ENCODE measurements at places on chromosomes 16 and 17. TPM values are rescaled to one million over a fixed set of nuclear protein-coding genes. Genes with fewer than 3 reads are reported as not detected.
A peak's percentile ranks its signal among the peaks of the same experiment; 100 is the strongest.

DNA sequence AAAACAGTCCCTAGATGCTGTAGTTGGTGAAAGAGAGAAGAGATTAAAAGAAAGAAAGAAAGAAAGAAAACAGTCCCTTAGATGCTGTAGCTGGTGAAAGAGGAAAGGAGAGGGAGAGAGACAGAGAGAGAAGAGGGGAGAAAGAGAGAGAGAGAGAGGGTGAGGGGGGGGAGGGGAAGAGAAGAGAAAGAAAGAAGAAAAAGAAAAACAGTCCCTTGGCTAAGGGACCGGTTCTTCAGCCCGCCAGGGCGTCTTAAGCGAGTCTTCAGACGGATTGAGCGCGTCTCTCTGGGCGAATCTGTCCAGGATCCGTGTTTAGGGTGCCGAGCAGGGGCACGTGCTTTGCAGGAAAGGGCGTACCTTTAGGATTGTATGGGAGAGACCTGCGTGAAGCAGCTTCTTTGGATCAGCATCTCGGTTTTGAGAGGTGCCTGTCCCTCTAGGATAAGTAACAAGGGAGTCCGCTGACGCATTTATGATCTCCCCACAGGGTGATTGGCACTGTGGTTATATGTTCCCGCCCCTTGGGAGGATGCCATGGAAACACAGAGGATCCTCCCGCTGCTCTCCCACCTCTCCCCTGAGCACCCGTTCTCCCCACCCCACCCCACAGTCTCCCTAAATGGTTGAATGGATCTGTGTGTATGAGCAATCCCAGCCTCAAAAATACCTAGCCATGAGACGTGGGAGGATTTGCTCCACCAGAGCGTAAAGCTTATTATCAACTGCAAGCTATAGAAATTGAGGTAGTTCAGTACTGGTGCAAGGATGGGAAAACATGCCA is 16.7 kb downstream of the GNGT2 start:
- peak; percentile 51 for DNase-seq

Gene ZMYND15
- polyA plus RNA-seq, result 0.14 TPM

- DNase-seq, result no peak
These were observed 422.9 kb downstream of the WWOX start for GRCh38 chr16:78522327-78522726.

DNA sequence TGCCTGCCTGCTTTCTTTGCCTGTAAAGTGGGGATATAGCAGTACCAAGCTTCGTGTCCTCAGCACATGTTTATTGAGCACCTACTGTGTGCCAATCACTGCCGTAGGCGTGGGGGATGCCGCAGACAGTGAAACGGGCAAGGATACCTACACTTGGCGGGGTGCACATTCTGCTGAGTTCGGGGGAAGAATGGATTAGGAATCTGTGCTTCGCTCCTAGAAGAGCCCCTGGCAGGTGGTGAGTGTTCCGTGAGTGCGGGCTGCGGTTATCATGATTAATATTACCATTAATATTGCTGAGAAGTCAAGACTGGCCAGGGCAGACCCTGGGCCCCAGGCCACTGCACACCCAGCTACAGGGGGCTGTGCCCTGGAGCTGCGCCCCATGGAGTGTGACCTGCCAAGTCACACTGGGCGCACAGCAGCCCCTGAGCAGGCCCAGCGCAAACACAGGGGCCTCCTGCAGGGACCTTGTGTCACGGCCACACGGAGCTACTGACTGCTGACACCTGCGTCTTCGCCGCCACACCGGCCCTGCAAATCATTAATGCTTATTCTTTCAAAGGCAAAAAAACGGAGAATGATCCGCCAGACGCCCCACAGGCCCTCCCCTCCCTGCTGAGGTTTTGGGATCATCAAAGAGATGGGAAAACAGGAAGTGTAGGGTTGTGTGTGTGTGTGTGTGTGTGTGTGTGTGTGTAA is 213.4 kb upstream of the GSE1 start:
- DNase-seq, result no peak

GRCh38 chr17:28326114-28326513 is 7.1 kb downstream of the TMEM97 start:
- no peak for DNase-seq

GRCh38 chr16:51393381-51394005 is 242.4 kb upstream of the SALL1 start:
- peak; percentile 51 for DNase-seq

DNA sequence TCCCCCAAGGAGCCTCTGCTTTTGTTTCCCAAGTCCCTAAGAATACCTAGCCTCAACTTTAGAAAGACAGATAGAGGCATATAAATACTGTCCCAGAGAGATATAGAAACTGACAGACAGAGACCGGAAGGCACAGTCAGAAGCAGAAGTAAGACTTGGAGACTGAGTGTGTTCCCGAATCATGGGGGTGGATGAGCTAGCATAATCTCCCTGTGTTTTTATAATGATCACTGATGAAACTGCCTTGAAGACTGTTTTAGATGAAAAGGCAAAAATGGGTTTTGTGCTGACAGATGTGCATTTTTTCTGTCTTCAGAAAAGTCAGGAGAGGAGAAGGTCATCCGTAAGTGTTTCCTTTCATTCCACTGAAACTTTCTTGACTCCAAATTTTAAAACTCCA is 8.3 kb upstream of the PSMD3 start:
- DNase-seq, result peak; percentile 35

GRCh38 chr16:68526143-68526781 is 12.8 kb upstream of the ZFP90 start:
- DNase-seq, result no peak

- no peak for DNase-seq
These were observed 35.6 kb downstream of the PRKCA start for GRCh38 chr17:66337866-66338485.

GRCh38 chr16:67641779-67642708 is 2.9 kb upstream of the CARMIL2 start:
- DNase-seq, result peak; percentile 33

DNA sequence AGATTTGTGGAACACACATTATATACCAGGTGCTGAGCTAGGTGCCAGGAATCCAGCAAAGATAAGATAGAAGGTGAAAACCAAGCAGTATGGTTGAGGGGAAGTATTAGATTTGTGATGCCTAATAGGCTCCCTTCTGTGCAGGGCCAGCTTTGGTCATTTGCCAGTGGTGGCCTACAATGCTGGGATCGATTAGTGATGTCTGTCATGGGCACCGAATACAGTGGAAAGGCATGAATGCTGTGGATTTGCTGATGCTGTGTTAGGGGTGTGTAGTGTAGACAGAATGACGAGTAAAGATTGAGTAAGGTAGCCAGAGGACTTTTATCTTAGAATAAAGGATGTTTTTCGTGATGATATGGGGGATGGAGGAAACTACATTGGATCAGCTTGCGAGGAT is 48.9 kb downstream of the SNX29 start:
- no peak for DNase-seq

- DNase-seq, result peak; percentile 39
These were observed 37.8 kb downstream of the GNA13 start for GRCh38 chr17:65018610-65019316.

- DNase-seq, result no peak
These were observed 23.3 kb downstream of the NOS2 start for GRCh38 chr17:27776882-27777624.

- DNase-seq, result no peak
These were observed 6.0 kb downstream of the SCN4A start for GRCh38 chr17:63966646-63967264.

DNA sequence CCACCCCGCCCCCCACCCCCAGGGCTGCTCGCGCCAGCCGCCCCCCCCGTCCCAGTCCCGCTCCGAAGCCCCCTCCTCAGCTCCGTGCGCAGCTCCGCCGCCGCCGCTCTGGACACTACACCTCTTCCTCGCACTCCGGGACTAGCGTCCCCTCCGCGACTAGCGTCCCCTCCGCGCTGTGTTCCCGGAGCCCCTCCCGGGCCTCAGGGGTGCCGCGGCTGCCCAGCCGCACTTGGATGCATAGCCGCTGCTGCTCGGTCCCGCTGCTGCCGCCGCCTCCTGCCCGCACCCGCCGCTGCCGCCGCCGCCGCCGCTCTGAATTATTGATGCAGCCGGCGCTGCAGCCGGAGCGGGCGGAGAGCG is at the start of gene CBLN1:
CBLN1 (minus strand) TSS at position 359 of the 363 bp plus-strand sequence. CDS start 373 bp downstream, outside the sequence.
- no peak for DNase-seq

GRCh38 chr17:60888812-60889709 is 211.4 kb downstream of the BCAS3 start:
- peak; percentile 35 for DNase-seq

Measured in IMR-90 (cell line).